ENCODE measurements at places on chromosomes 3 and 15. TPM values are rescaled to one million over a fixed set of nuclear protein-coding genes. Genes with fewer than 3 reads are reported as not detected.

Gene SCAANT1
- not detected for total RNA-seq

Gene MRPS22
- total RNA-seq: 69.1 TPM

Gene SOX14
- not detected for total RNA-seq

DNA sequence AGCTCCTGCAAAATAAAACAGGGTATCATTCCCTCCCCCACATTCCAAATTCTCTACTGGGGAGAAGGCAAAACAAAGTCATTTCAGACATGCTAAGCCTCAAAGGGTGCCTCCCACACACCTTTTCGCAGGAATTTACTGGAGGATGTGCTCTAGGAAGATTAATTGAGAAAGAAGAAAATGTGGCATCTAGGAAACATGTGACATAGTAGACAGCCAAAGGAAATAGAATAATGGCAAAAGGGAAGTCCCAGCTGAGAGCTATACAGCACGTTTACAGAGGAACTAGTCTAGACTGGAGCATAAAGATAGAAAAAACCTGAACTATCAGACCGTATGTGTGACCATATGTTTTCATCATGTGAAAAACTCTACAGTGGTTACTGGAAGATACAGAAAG lies 58.8 kb upstream of the MELTF start:
- no peaks in the 10 kb centered on the region for H3K27me3 ChIP-seq
- peaks cover 7% of the 10 kb centered on the region for H3K36me3 ChIP-seq
- no peak overlapping the region for H3K27ac ChIP-seq

GRCh38 chr15:38652998-38653397 lies 88.4 kb upstream of the RASGRP1 start:
- no peaks in the 10 kb centered on the region for H3K27me3 ChIP-seq
- DNase-seq: peak; percentile 74
- no peaks in the 10 kb centered on the region for H3K36me3 ChIP-seq
- H3K4me3 ChIP-seq: peak overlapping the region; percentile 66

- H3K4me3 ChIP-seq: no peak overlapping the region
- H3K4me1 ChIP-seq: no peaks in the 10 kb centered on the region
- no peak for DNase-seq
- no peaks in the 10 kb centered on the region for H3K27me3 ChIP-seq
Observed at GRCh38 chr3:177657243-177657642, 460.0 kb upstream of the TBL1XR1 start.

GRCh38 chr15:59437817-59438624 lies at the start of gene FAM81A:
Gene FAM81A (plus strand): TSS chr15:59438186. CDS start chr15:59458627, 20,441 bp downstream.
- peaks cover 43% of the 10 kb centered on the region for H3K27me3 ChIP-seq
- H3K4me3 ChIP-seq: peak within 1 kb of the TSS; percentile 75
- no peaks in the 10 kb centered on the region for H3K36me3 ChIP-seq
- DNase-seq: peak; percentile 70
- H3K4me1 ChIP-seq: peaks cover 16% of the 10 kb centered on the region
